ENCODE measurements at places on chromosomes 6 and 20. TPM values are rescaled to one million over a fixed set of nuclear protein-coding genes. Genes with fewer than 3 reads are reported as not detected.

DNA sequence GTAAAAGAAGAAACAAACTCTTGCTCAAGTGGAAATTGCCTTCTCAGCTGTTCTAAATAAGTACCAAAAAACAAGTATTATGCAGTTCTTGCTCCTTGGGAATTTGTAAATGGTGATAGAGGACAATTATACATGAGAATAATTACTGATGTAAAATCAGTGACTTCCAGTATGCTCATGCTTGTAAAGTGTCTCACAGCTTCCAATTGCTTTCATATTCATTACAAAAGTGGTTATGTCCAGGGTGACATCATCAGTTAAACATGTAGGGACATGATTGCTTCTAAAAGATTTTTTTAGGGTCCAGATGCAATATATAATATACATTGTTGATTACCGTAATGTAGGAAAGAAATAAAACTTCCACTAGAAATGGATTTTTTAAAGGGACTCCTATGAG lies 122.8 kb upstream of the B3GAT2 start:
- no peak for DNase-seq

- no peak for DNase-seq
Measured at GRCh38 chr20:63754008-63754407, 14.4 kb downstream of the SLC2A4RG start.

DNA sequence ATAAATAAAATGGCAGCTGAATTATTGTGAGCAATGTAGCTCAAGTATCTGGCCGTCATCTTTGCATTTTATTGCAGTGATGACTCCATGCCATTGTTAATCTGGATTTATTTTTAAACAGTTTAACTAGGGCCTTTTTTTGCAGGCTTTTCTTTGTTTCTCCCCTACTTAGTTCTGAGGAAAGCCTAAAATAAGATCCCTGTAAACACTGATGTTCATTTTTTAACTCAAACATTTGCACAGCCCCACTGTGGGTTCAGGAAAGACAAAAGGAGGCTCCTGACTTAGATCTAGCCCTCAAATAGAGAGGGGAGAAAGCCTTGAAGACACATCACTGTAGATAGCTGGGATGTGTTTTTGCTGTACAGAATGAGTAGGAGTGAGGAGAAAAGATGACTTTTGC lies 69.2 kb downstream of the PLEKHG1 start:
- no peak for DNase-seq

DNA sequence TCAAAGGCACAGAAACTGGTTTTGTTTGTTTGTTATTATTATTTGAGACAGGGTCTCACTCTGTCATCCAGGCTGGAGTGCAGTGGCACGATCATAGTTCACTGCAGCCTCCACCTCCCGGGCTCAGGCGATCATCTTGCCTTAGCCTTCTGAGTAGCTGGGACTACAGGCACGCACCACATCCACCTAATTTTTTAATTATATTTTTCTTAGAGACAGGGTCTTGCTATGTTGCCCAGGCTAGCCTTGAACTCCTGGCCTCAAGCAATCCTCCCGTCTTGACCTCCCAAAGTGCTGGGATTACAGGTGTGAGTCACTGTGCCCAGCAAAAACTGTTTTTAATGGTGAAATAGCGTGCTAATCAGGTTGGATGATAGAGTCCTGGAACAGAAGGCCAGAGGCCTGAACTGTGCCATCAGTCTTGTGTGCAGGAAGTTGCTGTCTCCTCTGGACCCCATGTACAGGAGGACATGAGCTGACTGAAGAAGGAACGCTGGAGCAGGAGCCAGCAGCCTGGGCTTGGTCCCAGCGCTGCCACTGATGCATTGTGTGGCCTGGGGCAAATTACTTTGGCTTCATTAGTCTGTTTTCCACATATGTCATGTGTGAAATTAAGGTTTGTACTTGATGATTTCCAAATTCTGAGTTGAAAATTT lies 4.9 kb downstream of the TM9SF4 start:
- DNase-seq = no peak

- DNase-seq = no peak
Measured at GRCh38 chr6:73409395-73409794, 14.8 kb downstream of the DDX43 start.

DNA sequence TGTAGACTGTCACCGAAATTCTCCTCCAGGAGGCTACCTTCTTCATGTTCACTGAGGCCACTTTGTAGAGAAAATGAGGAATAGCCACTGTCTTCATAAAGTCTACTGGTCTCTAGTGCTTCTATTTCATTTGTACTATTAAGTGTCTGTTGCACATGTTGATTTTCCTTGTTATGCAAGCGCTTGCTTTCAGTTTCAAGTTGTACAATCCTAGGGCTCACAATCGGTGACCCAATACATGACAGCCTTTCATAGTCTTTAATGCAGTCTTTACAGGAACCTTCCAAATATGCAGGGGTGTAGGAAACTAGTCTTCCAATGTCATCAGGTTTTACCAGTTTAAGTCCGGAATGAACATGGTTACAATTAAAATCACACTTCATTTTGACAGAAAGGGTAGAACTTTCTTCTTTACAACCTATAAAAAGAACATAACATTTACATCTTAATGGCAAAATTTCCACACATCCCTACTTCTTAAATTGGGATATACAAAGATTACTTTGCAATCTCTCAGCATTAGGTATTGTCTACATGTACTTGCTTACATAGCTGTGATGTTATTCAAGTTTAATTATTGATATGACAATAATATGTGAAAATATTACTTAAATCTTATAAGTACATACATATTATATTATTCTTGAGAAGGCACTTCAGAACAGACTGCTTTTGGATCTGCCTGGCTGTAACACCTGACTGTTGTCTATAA lies 7.5 kb downstream of the FBXO5 start:
- DNase-seq = no peak

DNA sequence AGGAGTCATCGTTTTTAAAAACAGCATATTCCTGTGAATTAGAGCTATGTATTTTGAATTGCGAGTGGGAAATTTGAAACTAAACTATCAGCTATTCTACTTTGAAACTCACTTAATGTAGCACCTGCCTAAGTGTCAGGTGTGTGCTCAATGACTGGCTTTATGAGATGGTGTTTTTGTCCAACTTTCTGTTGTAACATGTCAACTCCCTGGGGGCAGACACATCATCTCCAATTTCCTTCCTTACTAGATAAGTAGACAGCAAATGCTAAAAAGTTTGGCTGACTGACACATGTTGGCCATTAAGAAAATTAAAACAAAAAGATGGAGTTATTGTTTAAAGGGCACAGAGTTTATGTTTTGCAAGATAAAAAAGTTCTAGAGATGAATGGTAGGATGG lies 226.9 kb downstream of the TFAP2B start:
- DNase-seq = no peak

DNA sequence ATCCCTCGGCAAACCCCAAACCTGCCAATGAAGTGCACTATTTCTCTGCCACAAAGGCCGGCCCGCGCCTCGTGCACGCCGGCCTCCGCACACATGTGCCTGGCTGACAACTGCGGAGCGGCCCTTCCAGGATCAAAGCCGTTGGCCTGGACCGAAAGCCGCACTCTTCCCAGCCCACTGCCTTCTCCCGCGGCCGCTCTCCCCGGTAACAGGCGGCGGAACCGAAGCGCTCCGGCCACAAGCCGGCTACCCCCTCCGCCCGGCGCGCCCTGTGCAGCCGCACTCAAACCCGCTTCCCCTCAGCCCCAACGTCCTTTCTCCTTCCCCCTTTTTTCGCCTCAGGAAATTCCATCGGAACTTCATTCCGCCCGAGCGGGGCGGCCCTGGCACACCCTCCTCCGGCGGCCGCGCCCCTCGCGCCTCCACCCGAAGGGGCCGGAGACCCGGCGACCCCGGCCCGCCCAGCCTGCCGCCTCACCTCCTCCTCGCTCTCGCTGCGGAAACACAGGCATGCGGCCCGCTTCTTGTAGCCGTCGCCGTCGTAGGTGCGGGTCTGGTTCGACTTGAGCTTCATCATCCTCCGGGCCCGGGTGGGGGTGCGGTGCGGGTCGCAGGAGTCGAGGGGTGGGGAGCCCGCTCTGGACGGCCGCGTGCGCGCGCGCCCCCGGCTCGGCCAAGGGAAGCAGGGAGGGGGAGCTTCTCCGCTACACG lies 528 bp downstream of the NUDT3 start:
- no peak for DNase-seq

DNA sequence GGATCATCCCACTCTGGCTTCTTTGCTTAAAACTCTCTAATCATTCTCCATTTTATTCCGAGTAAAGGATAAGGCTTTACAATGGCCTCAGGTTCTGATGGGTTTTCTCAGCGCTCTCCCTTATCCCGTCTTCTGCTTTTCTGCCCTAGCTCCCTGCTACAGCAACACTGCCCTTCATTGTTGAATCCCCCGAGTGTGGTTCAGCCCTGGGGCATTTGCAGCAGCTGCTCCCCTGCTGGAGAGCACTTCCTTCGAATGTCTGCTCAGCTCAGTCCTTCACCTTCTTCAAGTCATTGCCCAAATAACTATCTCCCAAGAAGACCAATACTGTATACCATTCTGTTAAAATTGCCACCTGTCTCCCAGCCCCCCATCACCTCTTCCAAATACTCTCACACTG lies 111.8 kb downstream of the TBXT start:
- no peak for DNase-seq

DNA sequence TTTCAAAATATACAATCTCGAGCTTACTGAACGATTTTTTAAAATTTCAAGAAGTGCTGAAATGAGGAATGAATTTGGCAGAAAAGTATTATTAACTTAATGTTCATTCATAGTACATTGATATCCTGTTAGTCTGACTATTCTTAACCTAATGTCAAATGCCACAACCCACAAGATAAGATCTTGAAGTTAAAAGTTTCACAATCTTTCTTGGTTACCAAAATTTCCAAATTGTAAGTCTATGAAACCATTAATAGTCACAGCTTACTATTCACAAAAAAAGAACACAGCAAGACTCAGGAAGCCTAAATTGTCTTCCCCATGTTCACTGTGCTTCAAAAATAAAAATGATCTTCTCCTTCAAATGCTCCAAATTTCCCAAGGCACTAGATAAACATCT lies 71.3 kb downstream of the HACE1 start:
- no peak for DNase-seq

DNA sequence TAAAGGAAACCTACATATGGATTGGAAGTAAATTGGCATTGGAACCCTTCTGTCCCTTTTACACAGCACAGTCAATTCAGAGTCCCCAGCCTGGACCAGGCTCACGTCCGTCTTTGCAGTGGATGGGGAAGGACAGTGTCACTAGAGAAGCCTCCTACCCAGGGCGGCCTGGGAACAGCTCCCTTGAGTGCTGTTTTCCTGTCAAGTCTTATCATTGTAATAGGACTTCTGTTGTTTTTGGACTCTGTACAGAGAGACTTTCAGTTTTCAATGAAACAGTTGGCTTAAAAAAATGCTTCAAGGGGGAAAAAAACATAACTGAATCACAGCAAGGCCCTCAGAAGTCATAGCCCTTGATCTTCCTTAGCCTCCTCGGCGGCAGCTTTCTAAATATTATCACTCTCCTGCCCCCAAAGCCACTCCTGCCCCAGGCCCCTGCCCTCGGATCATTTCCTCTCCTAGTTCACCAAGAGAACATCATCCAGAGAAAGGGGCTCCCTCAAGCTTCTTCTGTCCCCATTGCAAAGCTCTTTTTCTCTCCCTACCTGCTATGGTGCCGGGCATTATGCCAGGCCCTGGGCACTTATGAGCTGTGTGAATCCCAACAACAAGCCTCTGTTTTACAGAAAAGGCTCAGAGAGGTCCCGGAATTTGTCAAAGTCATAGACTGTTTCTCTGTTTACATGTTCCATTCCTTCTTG lies 37.8 kb upstream of the CNKSR3 start:
- DNase-seq = no peak

GRCh38 chr6:153099636-153100035 lies 31.4 kb downstream of the RGS17 start:
- DNase-seq = no peak

DNA sequence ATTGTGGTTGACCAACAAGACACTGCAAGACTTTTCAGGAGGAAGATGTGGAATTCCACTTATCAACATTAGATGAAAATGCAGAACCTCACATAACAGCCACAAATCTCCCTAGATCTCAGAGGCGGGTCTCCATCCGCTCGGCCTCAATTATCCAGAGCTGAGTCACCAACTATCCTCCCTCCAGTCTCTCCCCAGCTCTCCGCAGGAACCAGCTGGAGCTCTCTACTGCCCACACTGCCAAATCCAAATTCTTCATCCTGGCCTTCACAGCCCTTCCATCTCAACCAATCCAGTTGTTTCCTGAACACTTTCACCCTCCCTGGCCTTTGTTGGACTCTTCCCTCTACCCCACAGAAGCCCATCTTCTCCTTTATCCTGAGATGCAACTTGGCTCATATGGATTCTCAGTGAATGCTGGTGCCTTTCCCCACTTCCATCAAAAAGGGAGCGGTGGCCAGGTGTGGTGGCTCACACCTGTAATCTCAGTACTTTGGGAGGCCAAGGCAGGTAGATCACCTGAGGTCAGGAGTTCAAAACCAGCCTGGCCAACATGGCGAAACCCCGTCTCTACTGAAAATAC lies 3.5 kb upstream of the TGIF2 start:
- no peak for DNase-seq

GRCh38 chr6:141267420-141267819 lies 865.3 kb upstream of the GJE1 start:
- DNase-seq = no peak

- no peak for DNase-seq
Measured at GRCh38 chr6:89010825-89011224, 47.4 kb upstream of the RNGTT start.

- no peak for DNase-seq
Measured at GRCh38 chr6:85382541-85382940, 67.3 kb upstream of the NT5E start.

DNA sequence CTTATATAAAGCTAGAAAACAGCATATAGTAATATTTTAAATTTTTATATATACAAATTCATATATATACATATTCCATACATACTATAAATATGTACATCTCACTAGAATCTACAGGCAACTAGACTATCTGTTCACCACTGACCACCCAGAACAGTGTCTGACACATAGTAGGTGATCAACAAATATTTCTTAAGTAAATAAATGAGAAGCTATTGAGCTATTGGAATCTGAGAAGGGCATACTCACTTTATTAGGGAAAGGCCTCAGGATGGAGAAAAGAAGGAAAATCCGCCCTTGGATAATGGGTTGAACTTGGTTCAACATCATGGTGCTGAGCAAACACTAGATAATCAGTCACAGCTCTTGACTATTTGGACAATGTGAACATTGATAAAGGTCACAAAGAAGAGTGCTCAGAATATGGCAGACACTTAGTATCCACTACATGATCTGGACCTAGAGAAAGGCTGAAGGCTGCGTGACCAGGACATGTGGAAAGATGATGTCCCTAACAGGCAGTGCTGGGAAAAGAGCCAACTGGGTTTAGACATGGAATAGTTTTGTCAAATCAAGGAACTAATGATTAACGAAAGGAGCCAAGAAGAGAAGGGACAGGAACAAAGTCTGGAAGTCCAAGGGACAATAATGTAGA lies 186.1 kb downstream of the TASP1 start:
- no peak for DNase-seq

The CSE1L gene
- 39.0 TPM for total RNA-seq

The SLC32A1 gene
- not detected for total RNA-seq

The PNLDC1 gene
- not detected for total RNA-seq

The B3GALT4 gene
- 14.0 TPM for total RNA-seq

The MDC1 gene
- 12.3 TPM for total RNA-seq

The PAK5 gene
- total RNA-seq = 0.25 TPM
